A549 treated with Hydrocortisone at 1 μM for 4 hours (cell line): ENCODE measurements at places on chromosomes 7 and 10. TPM values are rescaled to one million over a fixed set of nuclear protein-coding genes. Genes with fewer than 3 reads are reported as not detected.

Gene SPDYE5
- total RNA-seq: not detected in 5 replicates

Gene SLC13A1
- total RNA-seq: not detected in 5 replicates

Gene VSTM4
- total RNA-seq: 0.24 to 0.44 TPM (median 0.28 TPM) in 5 replicates

Gene ACTR3C
- total RNA-seq: not detected in 5 replicates

Gene KCNK18
- total RNA-seq: not detected in 5 replicates

Gene ITPRID1
- not detected in 5 replicates for total RNA-seq

Gene GAD2
- total RNA-seq: not detected in 5 replicates

Gene GHRHR
- 0.41 TPM in 1 of 5 replicates, not detected in the others for total RNA-seq

Gene HPSE2
- total RNA-seq: not detected in 5 replicates

Gene TPST1
- 5.6 to 8.8 TPM (median 8.0 TPM) in 5 replicates for total RNA-seq

Gene LIPF
- total RNA-seq: 0.06 TPM in 1 of 5 replicates, not detected in the others

Gene MSMB
- 0.29 to 0.42 TPM (median 0.31 TPM) in 3 of 5 replicates, not detected in the others for total RNA-seq

Gene LIPJ
- total RNA-seq: not detected in 5 replicates

Gene TSPAN33
- 5.5 to 6.4 TPM (median 5.7 TPM) in 5 replicates for total RNA-seq

Gene TMEM236
- 0.03 to 0.06 TPM (median 0.05 TPM) in 5 replicates for total RNA-seq

Gene LBX1
- not detected in 5 replicates for total RNA-seq

Gene MACC1
- total RNA-seq: not detected in 5 replicates

Gene PLA2G12B
- not detected in 5 replicates for total RNA-seq

Gene GPR15LG
- total RNA-seq: not detected in 5 replicates

Gene ELN
- 0.07 to 0.23 TPM (median 0.10 TPM) in 5 replicates for total RNA-seq

Gene TEX36
- total RNA-seq: not detected in 5 replicates

Gene CYP2C19
- not detected in 5 replicates for total RNA-seq

Gene FGFR2
- total RNA-seq: 0.28 to 0.60 TPM (median 0.43 TPM) in 5 replicates

Gene ZNF239
- 1.7 to 2.7 TPM (median 2.4 TPM) in 5 replicates for total RNA-seq
